ENCODE measurements at places on chromosomes 2 and 18. TPM values are rescaled to one million over a fixed set of nuclear protein-coding genes. Genes with fewer than 3 reads are reported as not detected.

The CRYGD gene
- 0.42 TPM for polyA plus RNA-seq

The HOXD11 gene
- not detected for polyA plus RNA-seq

The HOXD12 gene
- polyA plus RNA-seq, result not detected

The PRSS56 gene
- polyA plus RNA-seq, result not detected

The ASIC4 gene
- not detected for polyA plus RNA-seq

The ERICH2 gene
- polyA plus RNA-seq, result 23.4 TPM

The TMEFF2 gene
- 101 TPM for polyA plus RNA-seq

The IL1RN gene
- polyA plus RNA-seq, result not detected

The LIMS4 gene
- not detected for polyA plus RNA-seq

The LIPG gene
- not detected for polyA plus RNA-seq

The COL6A3 gene
- polyA plus RNA-seq, result 0.03 TPM

The TUBA3E gene
- polyA plus RNA-seq, result 0.20 TPM

The LONRF2 gene
- polyA plus RNA-seq, result 7.2 TPM

The ALPP gene
- not detected for polyA plus RNA-seq

The PDCD1 gene
- polyA plus RNA-seq, result not detected

The ALK gene
- 0.49 TPM for polyA plus RNA-seq

The UPP2 gene
- 0.90 TPM for polyA plus RNA-seq

The CEP76 gene
- polyA plus RNA-seq, result 524 TPM

The ENOSF1 gene
- 6.4 TPM for polyA plus RNA-seq
